Activated T-cell treated with anti-CD3 and anti-CD28 coated beads, Interleukin-2, amount 50 U/mL, for 72 hours (primary cell): ENCODE measurements at places on chromosomes 2 and 18.

GRCh38 chr18:75809926-75810255 is 382.4 kb upstream of the SMIM21 start:
- DNase-seq = no peak

- no peak for DNase-seq
Measured at GRCh38 chr2:85308896-85309555, 18.8 kb downstream of the TGOLN2 start.

- no peak for DNase-seq
Measured at GRCh38 chr2:23843051-23843976, 83.6 kb downstream of the ATAD2B start.

DNA sequence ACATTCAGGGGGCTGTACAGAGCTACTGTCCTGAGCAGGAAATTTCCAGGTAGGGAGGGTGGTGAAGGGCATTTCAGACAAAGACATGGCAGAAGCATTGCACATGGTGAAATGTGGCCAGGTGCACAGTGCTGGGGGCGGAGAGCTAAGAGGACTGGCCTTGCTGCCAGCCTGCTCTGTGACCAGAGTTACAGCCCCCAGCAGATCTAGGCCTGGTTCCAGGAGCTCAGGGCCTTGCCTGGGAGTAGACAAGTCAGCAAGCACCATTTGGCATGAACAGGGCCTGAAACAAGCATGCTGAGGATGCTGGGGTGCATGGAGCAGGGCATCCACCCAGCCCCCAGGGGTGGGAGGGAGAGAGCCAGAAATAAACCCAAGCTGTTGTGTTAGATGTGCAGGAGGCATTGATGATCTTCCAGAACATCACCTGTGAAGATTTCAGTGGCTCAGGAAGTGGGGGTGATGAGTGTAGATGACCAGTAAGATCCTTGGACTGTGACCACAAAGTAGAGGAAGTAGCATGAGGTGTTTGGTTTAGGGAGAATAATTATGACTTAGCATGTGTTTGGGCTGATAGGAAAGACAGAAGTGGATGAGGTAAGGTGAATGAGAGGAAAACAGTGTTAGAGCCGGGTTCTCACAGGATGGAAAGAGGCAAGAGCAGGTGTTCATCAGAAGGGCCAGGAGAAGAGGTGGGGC is 61.1 kb downstream of the COA5 start:
- DNase-seq = no peak

GRCh38 chr2:204223046-204223445 is 286.5 kb downstream of the ICOS start:
- DNase-seq = no peak

- DNase-seq = no peak
Measured at GRCh38 chr2:2054363-2054882, 276.7 kb downstream of the MYT1L start.

- peak; percentile 65 for DNase-seq
Measured at GRCh38 chr2:24491542-24492420, 727 bp downstream of the NCOA1 start.
